ENCODE measurements at places on chromosomes 4 and X.

DNA sequence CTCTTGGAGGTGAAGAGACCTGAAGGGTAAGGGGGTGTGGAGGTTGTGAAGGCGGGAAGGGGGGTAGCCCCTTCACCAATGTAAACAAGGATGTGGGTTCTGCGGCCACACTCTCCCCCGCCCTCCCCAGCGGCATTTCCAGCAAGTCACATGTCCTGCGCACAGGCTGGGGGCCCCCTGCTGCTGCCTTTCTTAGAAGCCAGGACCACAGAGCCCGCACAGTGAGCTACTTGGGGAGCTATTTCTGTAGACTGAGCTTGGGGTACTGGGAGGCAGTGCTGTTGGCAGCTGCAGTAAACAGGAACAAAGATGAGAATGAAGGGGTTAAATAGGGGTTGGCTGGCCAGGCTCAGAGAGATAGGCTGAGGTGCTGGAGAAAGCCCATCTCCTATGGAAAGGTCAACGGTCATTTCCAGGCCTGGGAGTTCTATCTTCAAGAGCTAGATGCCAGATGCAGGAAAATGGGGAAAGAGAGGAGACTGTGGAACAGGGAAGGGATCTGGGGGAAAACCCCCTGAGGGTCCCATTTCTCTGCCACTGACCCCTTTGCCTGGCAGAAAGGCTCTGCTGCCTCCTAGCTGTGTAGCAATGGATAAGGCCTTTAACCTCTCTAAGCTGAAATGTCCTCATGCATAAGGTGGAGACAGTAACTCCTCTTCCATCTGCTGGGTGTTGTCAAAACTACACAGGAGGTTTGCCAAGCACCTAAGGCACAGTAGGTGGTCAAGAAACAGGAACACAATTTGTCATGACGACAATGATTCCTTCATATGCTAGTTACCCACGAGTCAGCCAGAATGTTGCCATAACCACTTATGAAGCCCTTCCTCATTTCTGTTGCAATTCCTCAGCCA lies 18.5 kb upstream of the PIM2 start:
- DNase-seq: peak; percentile 78

DNA sequence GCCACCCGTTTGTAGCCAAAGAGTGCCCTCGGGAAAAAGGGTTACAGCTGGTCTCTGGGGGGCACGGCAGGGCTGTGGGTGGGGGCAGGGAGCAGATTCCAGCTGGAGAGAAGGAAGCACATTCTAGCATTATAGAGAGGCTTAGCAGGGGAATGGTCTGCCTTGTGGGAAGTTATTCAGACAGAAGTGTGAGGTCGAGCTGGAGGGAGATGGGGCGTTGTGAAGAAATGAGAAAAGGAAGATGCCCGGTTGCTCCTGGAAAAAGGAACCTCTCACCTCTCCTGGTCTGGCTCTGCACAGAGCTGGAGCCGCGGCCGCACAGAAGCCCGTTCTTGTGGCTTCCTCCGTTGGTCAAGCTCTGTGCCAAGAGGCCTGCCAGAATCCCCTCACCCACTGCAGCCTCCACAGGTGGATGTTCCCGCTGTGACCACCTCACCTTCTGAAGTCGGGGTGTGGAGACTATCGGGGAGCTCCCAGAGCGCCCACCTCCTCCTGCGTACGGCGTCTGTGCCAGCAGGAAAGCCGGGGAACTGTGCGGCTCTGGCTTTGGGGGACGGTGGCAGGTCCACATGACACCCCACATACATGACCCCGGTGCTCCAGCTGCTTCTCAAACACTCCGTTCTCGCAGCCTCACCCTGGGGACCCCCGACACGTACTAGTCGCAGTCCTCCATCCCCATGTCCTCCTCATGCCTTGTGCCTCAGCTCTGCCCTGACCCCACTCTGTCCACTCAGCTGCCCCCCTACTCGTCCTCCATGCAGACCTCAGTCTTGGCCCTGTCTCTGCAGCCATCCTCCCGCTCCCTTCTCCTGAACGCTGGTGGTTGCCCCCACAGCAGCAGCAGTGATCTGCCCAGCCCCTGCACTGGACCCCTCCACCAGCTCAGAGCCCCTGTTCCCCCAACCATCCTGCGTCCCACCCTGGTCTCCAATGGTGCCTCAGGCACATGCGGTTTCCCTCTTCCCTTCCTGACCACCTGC lies 52.2 kb upstream of the HGFAC start:
- DNase-seq: no peak

GRCh38 chrX:114049063-114049462 lies 534.8 kb upstream of the HTR2C start:
- DNase-seq: no peak

GRCh38 chrX:133530960-133531359 lies 115.7 kb upstream of the GPC4 start:
- DNase-seq: no peak

- no peak for DNase-seq
These were observed 41.3 kb downstream of the KIF4A start for GRCh38 chrX:70331161-70331560.

- DNase-seq: no peak
These were observed 40.8 kb downstream of the HTRA3 start for GRCh38 chr4:8310306-8310705.
